ENCODE measurements at places on chromosomes 6 and 20. TPM values are rescaled to one million over a fixed set of nuclear protein-coding genes. Genes with fewer than 3 reads are reported as not detected.

The ACSS1 gene
- 9.8 TPM for total RNA-seq

The SEL1L2 gene
- total RNA-seq: not detected

The HLA-DOA gene
- under 0.01 TPM for total RNA-seq

The NR2E1 gene
- not detected for total RNA-seq

The MATN4 gene
- total RNA-seq: not detected

The C6orf132 gene
- not detected for total RNA-seq

The FAM210B gene
- 73.0 TPM for total RNA-seq

The TDP2 gene
- 39.1 TPM for total RNA-seq

The CALHM6 gene
- 0.13 TPM for total RNA-seq

The KLC4 gene
- 11.8 TPM for total RNA-seq

The PLTP gene
- total RNA-seq: 13.4 TPM

The TXLNB gene
- 0.22 TPM for total RNA-seq

The TP53INP2 gene
- 8.6 TPM for total RNA-seq

The GRM1 gene
- under 0.01 TPM for total RNA-seq

The ZNF391 gene
- 0.53 TPM for total RNA-seq

The MTO1 gene
- 41.8 TPM for total RNA-seq

The TREM2 gene
- total RNA-seq: not detected

The FNDC1 gene
- total RNA-seq: not detected

The FAM83C gene
- total RNA-seq: not detected

The BLOC1S5 gene
- total RNA-seq: 23.8 TPM

The SRXN1 gene
- total RNA-seq: 38.2 TPM

The SLC35D3 gene
- total RNA-seq: not detected

The ESR1 gene
- 0.13 TPM for total RNA-seq

The RIPOR2 gene
- total RNA-seq: not detected

The CLPSL1 gene
- not detected for total RNA-seq

The B3GAT2 gene
- total RNA-seq: 0.07 TPM

The CCN6 gene
- total RNA-seq: not detected

The SLC52A3 gene
- total RNA-seq: 0.07 TPM

The CST5 gene
- total RNA-seq: not detected
